ENCODE measurements at places on chromosomes 4 and X.

GRCh38 chr4:75679876-75680575, 6.8 kb upstream of the G3BP2 start:
- DNase-seq: no peak

- no peak for DNase-seq
Observed at GRCh38 chrX:5307416-5307815, 921.3 kb downstream of the NLGN4X start.

DNA sequence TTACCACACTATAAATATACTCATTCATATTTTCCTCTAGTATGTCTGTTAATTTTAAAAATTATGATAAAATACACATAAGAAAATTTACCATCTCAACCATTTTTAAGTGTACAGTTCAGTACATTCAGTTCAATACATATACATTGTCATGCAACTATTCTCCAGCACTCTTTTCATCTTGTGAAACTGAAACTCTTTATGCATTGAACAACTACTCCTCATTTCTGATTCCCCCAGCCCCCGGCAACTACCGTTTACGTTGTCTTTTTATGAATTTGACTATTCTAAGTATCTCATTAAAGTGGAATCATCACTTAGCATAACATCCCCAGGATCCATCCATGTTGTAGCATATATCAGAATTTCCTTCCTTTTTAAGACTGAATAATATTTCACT, 8.7 kb downstream of the SMARCAD1 start:
- DNase-seq: no peak

DNA sequence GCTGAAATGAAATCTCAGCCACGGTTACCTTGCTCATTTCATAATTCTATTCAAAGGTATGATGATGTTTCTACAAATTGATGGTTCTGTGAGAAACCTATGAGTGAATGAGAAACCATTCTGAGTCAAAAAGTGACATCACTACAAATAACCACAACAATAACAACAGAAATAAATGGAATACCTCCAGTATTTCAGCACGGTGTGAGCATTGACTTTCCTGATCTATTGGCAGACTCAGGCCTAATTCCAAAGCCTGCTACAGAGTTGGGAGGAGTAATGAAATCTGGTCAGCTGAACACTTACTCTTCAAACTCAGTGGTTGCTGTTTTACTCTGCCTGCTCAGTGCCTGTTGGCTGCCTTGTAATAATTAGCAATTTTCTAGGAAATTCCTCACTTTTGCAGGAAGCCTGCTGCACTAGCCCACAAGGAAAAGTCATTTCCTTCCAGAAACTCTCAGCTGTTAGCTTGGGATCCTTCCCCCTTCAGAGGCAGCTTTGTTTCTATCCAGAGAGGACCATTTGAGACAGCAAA, 18.8 kb upstream of the SYNPO2 start:
- DNase-seq: no peak

GRCh38 chr4:124329134-124329533, 383.4 kb downstream of the ANKRD50 start:
- no peak for DNase-seq

- peak; percentile 87 for DNase-seq
Observed at GRCh38 chr4:173371292-173372192, 788 bp downstream of the SAP30 start.

GRCh38 chr4:129429581-129430320, 333.8 kb downstream of the C4orf33 start:
- peak; percentile 12 for DNase-seq

DNA sequence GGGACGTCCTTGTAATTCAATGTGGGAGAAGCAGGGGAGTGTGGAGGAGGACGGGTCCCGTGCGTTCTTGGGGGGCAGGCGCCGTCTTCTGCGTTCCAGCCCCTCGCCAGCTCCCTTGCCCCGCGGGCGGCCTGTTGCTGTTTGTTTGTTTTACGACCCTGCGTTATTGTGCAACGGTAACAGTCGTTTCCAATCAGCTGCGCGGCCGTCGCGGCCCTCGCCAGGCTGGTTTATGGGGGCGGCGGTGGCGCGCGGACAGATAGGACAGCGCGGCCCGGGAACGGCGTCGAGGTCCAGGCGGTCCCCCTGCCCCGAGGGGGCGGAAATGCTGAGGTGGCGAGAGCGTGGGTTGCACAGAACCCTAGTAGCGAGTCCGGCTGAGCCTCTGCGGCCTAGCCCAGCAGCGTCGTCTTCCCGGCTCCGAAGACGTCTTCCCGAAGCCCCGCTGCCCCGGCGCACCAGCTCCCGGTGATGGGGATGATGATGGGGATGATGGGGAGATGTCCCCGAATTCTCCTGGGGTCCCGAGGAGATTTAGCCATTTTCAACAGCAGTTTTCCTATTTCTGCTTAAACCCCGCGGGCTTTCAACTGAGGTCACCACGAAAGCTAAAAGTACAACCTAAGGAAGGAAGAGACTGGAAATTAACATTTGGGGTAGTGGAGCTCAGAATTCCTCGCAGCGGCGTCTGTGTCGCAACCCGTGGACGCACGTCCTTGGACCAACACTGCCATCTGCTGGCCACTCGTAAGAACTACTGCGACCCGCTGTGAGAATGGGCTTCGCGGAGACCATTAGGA, 4.8 kb downstream of the PDGFRA start:
- DNase-seq: peak; percentile 91

- DNase-seq: peak; percentile 20
Observed at GRCh38 chr4:36322921-36323354, 41.5 kb downstream of the DTHD1 start.

DNA sequence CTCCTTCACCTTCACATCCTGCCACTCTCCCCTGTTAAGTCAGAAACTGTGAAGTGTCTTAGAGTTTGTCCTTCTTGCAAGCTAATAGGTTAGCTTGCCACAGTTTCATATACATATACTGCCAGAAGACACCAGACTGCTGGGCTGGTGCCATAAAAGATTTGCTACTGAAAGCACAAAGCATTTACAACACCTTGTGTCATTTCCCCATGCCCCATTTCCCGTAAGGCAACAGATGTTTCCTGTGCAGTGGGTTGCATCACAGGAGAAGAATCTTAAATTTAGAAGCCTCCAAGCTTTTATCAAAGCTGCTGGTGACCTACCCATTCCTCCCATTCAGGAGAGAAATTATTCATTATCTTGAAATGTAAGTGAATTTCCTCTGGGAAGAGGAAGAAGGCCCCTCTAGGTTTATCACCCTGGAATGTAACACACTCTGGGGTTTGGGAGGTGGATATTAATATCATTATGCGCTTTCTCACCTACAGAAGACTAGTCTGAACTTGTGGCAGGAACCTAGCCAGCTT, 34.5 kb upstream of the RAB33B start:
- peak; percentile 77 for DNase-seq

GRCh38 chrX:117327373-117327772, 789.2 kb downstream of the KLHL13 start:
- no peak for DNase-seq

DNA sequence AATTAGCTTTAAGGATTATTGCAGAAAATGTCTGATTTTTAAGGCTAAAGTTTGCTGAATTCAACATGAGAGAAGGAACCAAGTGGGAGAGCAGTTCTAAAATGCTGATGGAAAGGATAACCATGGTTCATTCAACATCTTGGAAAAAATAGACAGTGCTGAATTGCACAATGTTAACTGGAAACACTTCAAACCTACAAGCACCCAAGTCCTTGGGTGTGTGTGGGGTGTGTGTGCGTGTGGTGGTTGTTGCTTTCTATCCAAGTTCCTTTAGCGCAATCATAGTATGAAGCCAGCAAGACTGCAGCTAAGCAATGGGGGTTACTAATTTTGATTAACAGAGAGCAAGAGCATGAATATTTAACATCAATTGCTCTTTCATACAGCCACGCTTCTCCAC, 29.3 kb upstream of the SCOC start:
- no peak for DNase-seq

DNA sequence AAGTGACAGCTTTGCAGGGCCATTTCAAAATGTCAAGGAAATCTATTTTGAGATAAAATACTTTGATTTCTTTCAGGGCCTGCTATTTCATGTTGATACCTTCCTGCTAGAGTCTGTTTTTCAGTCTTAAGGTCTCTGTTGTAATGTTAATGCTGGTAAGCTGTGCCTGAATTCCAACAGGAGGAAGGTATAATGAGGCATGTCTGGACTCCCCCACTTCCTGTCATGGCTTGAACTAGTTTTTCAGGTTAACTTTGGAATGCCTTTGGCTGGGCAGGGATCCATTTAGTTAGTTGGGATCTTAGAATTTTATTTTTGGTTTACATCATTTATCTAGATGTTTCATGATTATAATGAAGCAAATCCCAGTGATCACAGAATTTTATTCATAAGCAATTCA, 279.0 kb downstream of the CFAP47 start:
- DNase-seq: no peak

GRCh38 chr4:24256547-24256946, 327.8 kb downstream of the DHX15 start:
- no peak for DNase-seq

DNA sequence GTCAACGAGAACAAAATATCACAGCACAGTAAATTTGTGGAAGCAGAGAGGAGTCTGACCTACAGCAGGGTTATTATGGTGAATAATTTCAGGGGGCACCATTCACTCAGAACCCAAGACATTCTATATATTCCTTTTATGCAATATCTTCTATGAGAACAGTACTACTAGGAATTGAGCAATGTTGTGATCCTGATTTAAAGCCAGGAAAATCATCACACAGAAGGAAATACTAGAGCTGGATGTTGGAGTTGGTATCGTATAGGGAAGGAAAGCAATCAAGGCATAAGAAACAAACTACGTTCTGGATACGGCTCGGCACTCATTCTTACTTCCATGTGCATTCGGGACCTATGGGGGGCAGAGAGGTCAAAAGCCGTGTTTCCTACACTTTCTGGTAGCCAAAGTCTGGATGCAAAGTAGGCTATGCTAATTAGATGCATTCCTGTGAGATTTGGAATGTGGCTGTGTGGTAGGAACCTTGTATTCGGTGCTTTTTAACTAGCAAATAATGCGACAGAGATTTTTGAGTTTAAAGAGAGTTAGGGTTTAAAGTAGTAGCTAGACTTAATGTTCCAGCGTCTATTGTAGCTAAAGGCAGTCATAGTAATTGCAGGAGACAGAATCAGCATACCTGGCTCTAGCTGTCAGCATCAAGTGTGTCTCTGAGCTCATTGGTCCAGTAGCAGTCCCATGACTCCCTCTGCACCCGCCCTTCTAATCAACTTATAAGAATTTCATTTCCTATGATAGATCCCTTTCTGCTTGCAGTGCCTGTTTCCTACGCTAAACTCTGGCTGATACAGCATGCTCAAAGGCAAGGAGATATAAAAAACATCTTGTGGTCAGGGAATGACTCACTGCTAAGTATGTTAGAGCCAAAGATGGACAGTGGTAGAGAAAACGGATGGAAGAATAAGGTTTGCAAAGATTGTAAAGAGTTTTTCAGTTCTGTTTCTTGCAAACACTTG, 43.3 kb upstream of the PDGFC start:
- no peak for DNase-seq

DNA sequence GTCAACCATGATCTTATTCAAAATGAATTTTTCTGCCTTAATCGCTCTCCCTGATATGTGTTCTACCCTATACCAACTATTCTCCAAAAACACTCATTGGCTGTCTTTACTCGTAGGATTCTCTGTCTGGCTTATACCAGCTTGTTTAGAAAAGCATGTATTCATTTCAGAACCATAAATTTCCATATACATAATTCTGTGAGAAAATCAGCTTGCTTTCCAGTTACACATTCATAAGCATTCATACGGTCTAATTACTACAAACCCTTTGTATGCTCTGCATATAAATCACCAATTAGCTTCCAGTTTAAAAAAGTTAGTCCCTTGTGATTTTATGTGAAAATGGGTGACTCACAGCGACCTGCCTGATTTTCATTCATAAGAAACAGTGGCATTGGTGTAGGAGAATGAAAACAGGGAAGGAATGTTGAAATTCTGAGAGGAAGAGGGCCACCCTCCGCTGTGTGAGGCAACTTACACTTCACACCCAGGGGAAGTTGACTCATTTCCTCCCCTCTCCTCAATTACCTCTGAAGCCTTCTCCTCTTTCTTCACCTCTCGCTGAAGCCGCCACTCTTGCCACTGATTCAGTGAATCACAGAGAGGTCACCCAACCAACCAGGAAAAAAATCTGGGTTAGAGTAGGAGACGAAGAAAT, 63.3 kb downstream of the MEPE start:
- DNase-seq: peak; percentile 68

GRCh38 chrX:150229481-150229880, 133.6 kb upstream of the MAMLD1 start:
- no peak for DNase-seq

DNA sequence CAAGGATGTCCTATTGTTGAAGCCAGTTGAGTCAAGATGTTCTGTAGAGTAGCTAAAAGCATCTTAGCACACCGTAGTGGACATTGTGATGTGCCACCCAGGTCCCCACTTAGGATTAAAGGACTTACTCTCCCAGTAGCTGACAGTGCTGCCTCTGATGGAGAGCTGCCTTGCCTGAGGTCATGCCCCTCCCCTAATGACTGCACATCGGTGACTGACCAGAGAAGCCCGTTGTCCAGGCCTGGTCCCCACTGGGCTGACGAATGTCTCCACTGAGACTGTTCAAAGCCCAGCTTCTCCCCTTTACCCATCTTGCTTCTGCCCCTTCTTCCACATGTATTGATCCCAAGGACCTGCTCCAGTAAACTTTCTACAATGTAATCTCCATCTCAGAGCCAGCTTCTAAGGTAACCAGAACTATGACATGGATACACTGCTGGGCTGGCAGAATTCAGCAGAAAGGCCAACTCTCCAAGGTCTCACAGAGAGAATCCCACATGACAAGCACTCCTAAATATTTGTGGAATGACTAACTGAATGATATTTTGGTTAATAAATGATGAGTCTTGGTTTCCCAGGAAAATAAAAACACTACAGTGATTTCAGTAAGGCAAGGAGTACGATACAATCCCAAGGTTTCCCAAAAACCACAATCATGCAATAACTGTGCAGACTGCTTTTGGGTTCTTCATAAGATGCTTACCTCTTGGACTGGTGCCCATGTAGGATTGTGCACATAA, 82.4 kb upstream of the TMEM150C start:
- no peak for DNase-seq

DNA sequence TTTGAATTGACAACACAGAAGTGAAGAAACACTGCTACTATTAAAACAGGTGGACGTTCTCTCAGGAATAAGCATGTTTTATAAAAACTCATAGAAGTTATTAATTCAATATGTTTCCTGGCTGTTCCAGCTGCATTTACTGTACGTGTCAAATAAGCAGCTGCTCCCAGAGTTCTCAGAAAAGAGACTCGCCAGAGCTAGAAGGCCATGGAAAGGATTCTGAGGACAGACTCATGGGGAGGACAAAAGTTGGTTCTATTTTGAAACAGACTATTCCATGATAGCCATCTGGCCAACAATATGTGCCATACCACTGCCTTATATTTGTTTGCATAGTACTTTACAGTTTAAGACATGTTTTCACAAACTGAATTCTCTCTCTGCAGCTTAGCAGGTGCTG, 136.5 kb downstream of the NR3C2 start:
- DNase-seq: no peak

DNA sequence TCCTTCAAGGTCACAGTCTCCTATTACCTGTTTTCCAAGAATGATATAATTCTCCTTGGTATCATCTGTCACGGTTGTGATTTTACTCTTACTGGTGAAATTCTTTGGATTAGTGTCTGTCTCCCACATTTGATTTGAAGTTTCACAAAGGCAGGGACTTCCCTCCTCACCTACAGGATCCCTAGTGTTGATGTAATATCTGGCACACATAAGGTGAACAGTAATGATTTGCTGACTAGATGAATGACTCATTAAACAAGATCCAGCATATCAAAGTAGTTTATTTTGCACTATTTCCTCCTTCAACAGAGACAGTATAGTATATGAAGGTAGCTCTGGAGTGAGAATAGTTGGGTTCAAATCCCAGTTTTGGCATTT, 135.3 kb upstream of the IL1RAPL2 start:
- no peak for DNase-seq

GRCh38 chr4:39365360-39365759, 802 bp downstream of the RFC1 start:
- DNase-seq: no peak
